ENCODE measurements at places on chromosomes 2 and 18.
A peak's percentile ranks its signal among the peaks of the same experiment; 100 is the strongest.

GRCh38 chr2:65431421-65432226 is 775 bp downstream of the SPRED2 start:
- DNase-seq = peak; percentile 27

GRCh38 chr18:46413684-46414083 is 243.3 kb downstream of the LOXHD1 start:
- DNase-seq = no peak

- DNase-seq = no peak
Observed at GRCh38 chr2:68435615-68436014, 31.5 kb downstream of the FBXO48 start.

DNA sequence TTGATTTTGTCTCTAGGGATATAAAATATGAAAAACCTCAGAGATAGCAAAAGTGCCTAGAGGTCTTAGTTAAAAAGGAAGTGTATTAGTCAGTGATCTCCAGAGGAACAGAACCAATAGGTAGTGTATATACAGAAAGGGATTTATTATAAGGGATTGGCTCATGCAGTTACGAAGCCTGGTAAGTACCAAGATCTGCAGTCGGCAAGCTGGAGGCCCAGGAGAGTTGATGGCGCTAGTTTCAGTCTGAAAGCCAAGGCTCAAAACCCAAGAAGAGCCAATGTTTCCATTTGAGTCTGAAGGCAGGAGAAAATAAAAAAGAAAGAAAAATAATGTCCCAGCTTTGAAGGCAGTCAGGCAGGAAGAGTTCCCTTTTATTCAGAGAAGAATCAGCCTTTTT is 93.3 kb downstream of the COLEC12 start:
- DNase-seq = no peak

DNA sequence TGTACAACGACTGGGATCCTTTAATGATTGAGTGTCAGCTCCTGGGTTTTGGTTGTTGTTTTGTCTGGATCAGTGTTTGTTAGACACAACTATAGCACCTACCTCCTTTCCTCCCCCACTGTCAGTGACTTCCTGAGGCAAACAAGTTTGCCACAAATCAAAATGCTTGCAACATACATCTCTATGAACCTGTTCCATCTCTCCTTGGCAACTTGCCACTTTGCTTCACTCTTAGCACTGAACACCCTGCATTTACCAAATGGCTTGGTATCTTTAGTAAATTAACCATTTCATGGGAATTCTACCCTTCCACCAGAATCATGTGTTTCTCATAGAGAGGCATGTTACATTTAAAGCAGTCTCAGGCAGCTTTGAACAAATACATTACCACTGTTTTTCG is 301.1 kb upstream of the TANK start:
- DNase-seq = no peak

DNA sequence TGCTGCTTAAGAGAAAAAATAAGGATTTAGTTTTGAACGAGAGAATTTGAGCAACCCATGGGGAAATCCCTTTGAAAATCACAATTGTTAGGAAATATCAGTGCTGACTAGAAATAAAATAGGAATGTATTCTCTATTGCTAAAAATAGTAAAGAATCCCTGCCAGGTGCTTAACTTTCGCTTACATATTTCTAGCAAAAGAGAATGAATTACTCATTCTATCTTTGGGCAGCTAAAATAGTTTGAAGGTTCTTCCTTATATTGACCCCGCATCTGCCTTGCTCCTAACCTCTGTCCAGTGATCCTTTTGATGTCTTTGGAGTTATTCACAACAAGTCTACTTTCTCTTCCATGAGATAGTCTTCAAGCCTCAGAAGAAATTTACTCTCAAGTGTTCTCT is 103.8 kb downstream of the PLCL1 start:
- DNase-seq = no peak
